Anterior cingulate cortex (tissue), 58 donors: ENCODE measurements at places on chromosomes 13 and 19.

DNA sequence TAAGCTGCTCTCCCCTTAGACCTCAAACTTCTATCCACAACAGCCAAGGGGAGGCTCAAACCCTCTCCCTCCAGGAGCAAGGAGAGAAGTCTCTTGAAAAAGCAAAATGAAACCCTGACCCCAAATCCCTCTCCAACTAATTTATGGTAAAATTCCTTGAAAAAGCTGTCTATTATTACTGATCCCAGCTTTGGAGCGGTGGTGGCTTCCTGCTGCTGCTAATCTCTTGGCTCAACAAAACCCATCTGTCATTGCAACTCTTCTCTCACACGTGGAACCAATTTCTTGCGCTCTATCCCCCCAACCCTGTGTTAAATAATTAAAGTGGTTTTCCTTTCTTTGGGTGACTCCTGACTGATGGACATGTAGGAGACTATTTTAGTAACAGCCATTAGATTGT lies 64.1 kb upstream of the OXGR1 start:
- no peak for DNase-seq

GRCh38 chr13:46578590-46578975 lies 25.6 kb downstream of the LRCH1 start:
- DNase-seq, result no peak

- DNase-seq, result no peak
Observed at GRCh38 chr19:42555317-42555716, 27.0 kb upstream of the CEACAM1 start.

- no peak for DNase-seq
Observed at GRCh38 chr19:7921302-7921966, 1.3 kb downstream of the SNAPC2 start.

- DNase-seq, result no peak
Observed at GRCh38 chr13:50078231-50078894, 63.1 kb downstream of the KCNRG start.

GRCh38 chr13:44934724-44935123 lies 54.5 kb downstream of the NUFIP1 start:
- no peak for DNase-seq

DNA sequence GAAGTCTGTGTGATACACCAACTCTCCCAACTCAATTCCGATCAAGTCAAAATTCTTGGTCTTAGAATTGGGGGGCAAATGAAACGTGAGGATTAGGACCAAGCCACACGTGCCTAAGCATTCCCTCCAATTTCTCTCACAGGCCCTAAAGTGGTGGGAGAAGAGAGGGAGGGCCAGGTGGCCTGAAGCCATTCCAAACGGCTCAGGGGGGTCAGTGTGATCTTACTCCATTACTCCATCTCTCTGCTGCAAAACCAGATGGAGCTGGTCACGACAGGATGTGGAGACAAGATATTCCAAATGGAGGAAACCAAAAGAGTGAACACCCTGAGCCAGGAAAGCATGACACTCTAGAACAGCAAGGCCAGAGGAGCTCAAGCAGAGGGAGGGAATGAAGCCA lies 195.4 kb downstream of the FOXO1 start:
- no peak for DNase-seq

DNA sequence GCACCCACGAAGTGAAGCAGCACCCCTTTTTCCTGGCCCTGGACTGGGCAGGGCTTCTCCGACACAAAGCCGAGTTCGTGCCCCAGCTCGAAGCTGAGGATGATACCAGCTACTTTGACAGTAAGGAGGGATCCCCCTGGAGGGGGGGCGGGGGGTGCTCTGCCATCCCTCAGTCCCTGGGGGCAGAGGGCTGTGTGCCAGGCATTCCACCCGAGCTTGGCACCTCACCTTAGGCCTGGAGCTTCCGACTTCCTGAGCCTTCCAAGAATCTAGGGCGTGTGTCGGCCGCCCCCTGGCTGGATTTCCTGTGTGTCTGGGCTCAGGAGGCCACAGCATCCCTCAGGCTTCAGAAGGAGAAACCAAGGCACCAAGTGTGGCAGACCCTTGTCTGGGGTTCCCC lies 15.7 kb upstream of the PIK3R2 start:
- DNase-seq, result no peak

DNA sequence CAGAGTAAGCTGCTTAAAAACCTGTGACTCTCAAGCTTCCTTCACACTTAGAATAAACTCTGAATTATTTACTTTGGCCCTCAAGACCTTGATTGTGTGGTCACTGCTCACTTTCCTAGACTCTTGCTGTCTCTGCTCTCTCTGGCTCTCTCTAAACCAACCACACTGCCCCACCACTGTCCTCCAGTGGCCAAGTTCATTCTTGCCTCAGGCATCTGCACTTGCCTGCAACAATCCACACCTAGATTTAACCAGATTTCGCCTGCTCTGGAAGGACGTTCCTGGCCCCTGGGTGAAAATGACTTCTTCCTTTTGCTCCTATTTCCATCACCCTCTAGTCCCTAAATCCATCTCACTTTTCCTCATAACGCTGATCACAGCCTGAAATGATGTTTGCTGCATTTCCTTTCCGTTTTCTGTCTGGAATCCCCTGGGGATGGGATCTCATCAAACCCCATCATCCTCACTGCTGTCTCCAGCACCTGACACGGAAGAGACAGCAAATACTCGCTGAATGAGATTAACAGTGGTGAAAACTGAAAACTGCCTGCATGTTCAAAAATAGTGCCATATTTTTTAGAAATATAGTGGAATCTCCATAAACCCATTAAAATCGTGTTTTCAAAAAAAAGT lies 232.6 kb downstream of the UQCRFS1 start:
- DNase-seq, result no peak
